ENCODE measurements at places on chromosomes 11 and 22.

GRCh38 chr22:30918761-30919160 lies 49.8 kb downstream of the MORC2 start:
- H3K27ac ChIP-seq, result no peak overlapping the region
- DNase-seq, result no peak
- no peaks in the 10 kb centered on the region for H3K4me1 ChIP-seq
- no peaks in the 10 kb centered on the region for H3K27me3 ChIP-seq
- no peaks in the 10 kb centered on the region for H3K36me3 ChIP-seq

- H3K36me3 ChIP-seq, result no peaks in the 10 kb centered on the region
- peak; percentile 5 for DNase-seq
- H3K4me1 ChIP-seq, result no peaks in the 10 kb centered on the region
- H3K27ac ChIP-seq, result no peak overlapping the region
- no peak overlapping the region for H3K4me3 ChIP-seq
- H3K27me3 ChIP-seq, result no peaks in the 10 kb centered on the region
Observed at GRCh38 chr11:124970925-124971324, 16.9 kb downstream of the CCDC15 start.

GRCh38 chr11:11973361-11973800 lies 35.0 kb downstream of the DKK3 start:
- peaks cover 75% of the 10 kb centered on the region for H3K4me1 ChIP-seq
- peak overlapping the region; percentile 100 for H3K27ac ChIP-seq
- no peaks in the 10 kb centered on the region for H3K27me3 ChIP-seq
- no peak for DNase-seq
- H3K4me3 ChIP-seq, result no peak overlapping the region

DNA sequence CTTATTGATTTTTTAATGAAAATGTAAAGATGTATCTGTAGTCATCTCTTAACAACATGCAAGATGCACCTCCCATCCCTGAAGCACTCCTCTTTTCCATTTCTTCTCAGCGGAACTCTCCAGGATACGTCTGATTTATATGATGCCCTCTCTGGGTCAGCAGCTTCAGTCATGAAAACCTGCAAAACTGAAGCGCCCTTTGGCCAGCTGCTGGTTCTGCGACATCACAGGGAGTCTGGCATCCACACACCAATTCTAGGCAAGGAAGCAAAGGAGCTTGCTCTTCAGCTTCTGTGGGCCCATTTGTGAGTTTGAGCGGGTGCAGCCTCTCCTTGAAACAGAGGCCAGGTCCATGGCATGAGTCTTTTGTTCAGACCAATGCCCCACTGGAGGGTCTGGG lies 1253.3 kb downstream of the TBC1D22A start:
- no peak overlapping the region for H3K4me3 ChIP-seq
- H3K27ac ChIP-seq, result no peak overlapping the region
- no peaks in the 10 kb centered on the region for H3K27me3 ChIP-seq
- DNase-seq, result no peak

GRCh38 chr11:122044086-122044485 lies 71.9 kb downstream of the BLID start:
- peak overlapping the region; percentile 80 for H3K27ac ChIP-seq
- H3K4me3 ChIP-seq, result no peak overlapping the region
- H3K4me1 ChIP-seq, result peaks cover 18% of the 10 kb centered on the region
- DNase-seq, result no peak
- no peaks in the 10 kb centered on the region for H3K36me3 ChIP-seq

DNA sequence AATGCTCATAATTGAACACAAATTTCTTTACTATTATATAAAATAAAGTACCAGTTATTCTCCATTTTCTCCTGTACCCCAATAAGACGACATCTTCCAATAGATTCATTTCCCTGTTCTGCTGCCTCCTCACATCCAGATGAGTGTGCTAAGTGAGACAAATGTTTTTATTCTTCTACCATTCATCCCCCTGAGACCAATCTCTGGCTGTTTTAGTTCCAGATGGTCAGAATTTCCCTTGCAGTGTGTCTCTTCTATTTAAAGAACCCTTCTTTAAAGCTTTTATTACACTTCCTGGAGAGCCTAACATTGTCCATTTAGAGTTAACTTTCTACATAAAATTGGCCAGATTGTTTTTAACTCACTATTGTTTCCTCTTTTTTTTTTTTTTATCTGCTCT lies 41.2 kb upstream of the GLYATL1 start:
- H3K27me3 ChIP-seq, result no peaks in the 10 kb centered on the region
- no peak overlapping the region for H3K27ac ChIP-seq
- H3K4me3 ChIP-seq, result no peak overlapping the region

GRCh38 chr22:42208362-42208761 lies 62.1 kb downstream of the TCF20 start:
- no peak overlapping the region for H3K27ac ChIP-seq
- DNase-seq, result no peak
- no peak overlapping the region for H3K4me3 ChIP-seq

- no peak overlapping the region for H3K27ac ChIP-seq
- no peak for DNase-seq
- no peaks in the 10 kb centered on the region for H3K36me3 ChIP-seq
- no peak overlapping the region for H3K4me3 ChIP-seq
- no peaks in the 10 kb centered on the region for H3K27me3 ChIP-seq
Observed at GRCh38 chr22:45962756-45963324, 14.1 kb downstream of the WNT7B start.

- DNase-seq, result no peak
- H3K27ac ChIP-seq, result no peak overlapping the region
- H3K36me3 ChIP-seq, result no peaks in the 10 kb centered on the region
- H3K4me1 ChIP-seq, result no peaks in the 10 kb centered on the region
- H3K27me3 ChIP-seq, result no peaks in the 10 kb centered on the region
Observed at GRCh38 chr11:62256281-62256680, 13.7 kb upstream of the SCGB2A2 start.

DNA sequence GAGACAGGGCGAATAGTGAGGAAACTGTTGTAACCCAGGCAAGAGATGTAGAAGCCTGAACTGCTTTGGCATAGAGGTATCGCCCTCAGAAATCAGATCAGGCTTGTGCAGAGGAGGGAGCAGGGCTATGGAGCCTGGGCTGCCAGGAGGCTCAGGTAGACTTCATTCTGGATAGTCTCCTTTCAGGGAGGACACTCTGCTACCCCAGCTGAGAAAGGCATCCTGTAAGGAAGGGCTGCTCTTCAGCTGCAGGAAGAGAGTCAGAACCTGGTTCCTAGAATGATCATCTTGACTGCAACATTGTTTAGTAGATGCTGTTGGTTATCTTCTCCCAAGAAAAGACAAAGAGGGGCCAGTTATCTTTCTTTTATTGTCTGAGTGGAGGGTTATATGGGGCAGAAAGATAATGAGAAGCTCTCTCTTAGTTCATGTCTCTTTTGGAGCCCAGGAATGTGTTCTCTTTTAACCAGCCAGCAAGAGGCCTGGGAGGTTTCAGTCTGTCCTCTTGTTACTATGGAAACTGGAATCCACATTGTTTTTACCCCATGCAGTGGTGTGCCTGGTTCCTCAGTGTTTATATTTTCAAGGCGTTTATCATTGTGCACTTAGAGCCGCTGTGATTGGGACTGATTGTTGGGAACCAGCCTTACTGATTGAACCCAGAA lies 95.7 kb downstream of the STIM1 start:
- no peaks in the 10 kb centered on the region for H3K36me3 ChIP-seq
- H3K4me1 ChIP-seq, result peaks cover 9% of the 10 kb centered on the region
- H3K27me3 ChIP-seq, result no peaks in the 10 kb centered on the region
- H3K27ac ChIP-seq, result no peak overlapping the region
- DNase-seq, result no peak
- no peak overlapping the region for H3K4me3 ChIP-seq

DNA sequence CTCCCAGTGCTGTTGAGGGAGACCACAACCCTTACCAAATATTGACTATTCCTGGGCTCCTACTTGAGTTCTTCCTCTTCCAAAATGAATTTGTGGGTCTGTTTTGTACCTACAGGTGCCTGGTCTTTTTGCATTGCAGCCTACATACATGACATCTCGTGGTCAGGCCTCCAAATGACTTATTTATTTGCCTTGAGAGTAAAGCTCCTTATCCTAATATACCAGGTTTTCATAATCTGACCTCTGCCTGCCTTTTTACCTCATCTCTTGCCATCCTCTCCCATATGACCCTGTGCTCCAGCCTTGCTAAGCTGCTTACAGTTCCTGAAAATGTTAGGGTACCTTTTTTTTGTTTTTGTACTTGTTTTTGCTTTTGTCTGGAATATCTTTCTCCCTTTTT lies 130.4 kb downstream of the UVRAG start:
- peaks cover 20% of the 10 kb centered on the region for H3K4me1 ChIP-seq
- no peak overlapping the region for H3K27ac ChIP-seq
- H3K27me3 ChIP-seq, result no peaks in the 10 kb centered on the region
- H3K4me3 ChIP-seq, result no peak overlapping the region
- no peaks in the 10 kb centered on the region for H3K36me3 ChIP-seq

- H3K27me3 ChIP-seq, result no peaks in the 10 kb centered on the region
- H3K36me3 ChIP-seq, result no peaks in the 10 kb centered on the region
- H3K4me3 ChIP-seq, result peak overlapping the region; percentile 82
- no peak overlapping the region for H3K27ac ChIP-seq
- peak; percentile 36 for DNase-seq
Observed at GRCh38 chr11:117096201-117096991, 1.8 kb downstream of the SIK3 start.

DNA sequence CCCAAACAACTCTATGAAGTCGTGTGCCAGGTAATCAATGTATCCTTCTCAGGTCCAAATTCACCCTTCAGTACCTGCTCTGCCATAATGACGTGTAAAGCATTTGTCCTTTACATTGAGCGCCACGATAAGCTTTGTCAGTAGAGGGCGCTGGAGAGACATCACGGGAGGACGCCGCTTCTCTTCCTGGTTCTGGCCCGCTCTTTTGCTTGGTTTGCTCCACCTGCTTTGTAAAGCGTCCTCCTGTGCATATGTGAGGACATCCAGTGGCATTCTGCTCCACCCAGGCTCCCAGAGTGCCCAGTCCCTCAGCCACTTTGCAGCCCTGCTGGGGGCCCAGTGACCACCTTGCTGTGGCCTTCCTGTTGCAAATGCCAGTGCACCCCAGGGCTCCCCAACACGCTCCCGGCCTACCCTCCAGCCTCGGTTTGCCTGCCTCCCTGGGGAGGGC lies 61.1 kb downstream of the WT1 start:
- no peaks in the 10 kb centered on the region for H3K36me3 ChIP-seq
- H3K27me3 ChIP-seq, result peaks cover 5% of the 10 kb centered on the region
- no peaks in the 10 kb centered on the region for H3K4me1 ChIP-seq
- H3K4me3 ChIP-seq, result no peak overlapping the region

DNA sequence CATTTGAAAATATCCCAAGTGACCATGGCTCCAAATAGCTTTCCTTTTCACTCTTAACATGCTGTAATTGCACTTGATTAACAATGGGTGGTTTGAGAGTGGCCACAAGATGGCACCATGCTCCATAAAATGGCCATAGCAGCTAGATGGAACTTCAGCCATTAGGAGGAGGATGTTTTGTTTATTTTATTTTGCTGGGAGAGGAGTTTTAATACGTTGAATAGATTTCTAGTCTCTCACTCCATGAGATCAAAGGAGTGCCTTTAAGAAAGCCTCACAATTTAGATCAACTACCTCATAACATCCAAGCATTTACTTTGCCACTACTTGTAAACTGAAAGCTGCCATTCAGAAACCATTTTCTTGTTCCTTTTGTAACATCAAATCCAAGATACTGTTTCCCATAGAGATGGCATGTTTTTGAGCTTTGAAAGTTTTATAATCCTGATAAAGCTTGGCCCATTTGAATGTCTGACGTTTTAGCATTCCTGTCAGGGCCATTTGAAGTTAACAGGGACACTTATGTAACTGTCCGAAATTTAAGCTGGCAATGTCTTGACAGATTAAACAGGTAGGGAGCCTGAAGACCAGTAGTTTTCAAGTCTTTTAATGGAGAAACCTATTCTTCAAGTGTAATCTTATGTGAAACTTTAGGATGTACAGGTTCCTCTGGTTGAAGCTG lies 4.7 kb downstream of the FEN1 start:
- peak; percentile 71 for DNase-seq
- H3K27me3 ChIP-seq, result no peaks in the 10 kb centered on the region
- peaks cover 16% of the 10 kb centered on the region for H3K36me3 ChIP-seq
- peak overlapping the region; percentile 41 for H3K27ac ChIP-seq
- H3K4me1 ChIP-seq, result no peaks in the 10 kb centered on the region

DNA sequence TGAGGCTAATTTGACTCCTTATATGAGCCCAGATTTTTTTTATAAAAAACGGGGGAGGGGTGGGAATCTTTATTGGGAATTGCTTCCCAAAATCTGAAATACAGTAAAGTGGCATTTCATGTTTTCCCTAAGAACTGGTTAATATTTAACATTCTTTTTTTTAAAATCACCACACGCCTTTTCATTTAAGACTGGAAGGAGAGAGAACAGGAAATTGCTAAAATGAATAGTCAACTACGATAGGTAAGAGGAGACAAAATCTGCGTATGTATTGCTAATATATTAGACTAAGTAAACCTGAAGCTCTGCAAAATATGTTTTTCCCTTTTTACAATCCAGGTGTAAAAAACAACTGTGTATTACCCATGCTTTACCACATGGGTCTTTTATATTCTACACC lies 57.0 kb downstream of the SOX6 start:
- H3K27me3 ChIP-seq, result no peaks in the 10 kb centered on the region
- no peak overlapping the region for H3K27ac ChIP-seq
- H3K4me3 ChIP-seq, result no peak overlapping the region
- no peak for DNase-seq

GRCh38 chr11:88801484-88802123 lies 264.2 kb downstream of the GRM5 start:
- H3K36me3 ChIP-seq, result no peaks in the 10 kb centered on the region
- no peak for DNase-seq
- H3K4me1 ChIP-seq, result no peaks in the 10 kb centered on the region
- no peak overlapping the region for H3K4me3 ChIP-seq
- H3K27me3 ChIP-seq, result no peaks in the 10 kb centered on the region
